ENCODE measurements at places on chromosomes 11 and 22.

DNA sequence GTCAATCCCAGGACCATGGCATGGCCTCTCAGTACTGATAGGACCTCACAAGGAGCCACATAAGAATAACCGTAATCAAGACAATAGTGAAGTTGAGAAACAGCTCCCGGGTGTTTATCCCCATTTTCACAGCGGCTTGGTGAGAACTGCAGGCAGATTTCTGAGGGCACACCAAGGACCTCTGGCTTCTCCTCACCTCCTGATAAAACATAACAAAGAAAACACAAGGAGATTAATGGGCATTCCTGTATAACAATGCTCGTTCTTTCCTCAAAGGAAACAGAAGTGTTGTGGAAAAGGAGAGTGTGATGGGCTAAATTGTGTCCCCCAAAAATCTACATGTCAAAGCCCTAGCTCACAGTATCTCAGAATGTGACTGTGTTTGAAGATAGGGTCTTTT lies 4.0 kb downstream of the SLN start:
- DNase-seq: no peak

- peak; percentile 64 for DNase-seq
Observed at GRCh38 chr11:17978553-17979287, 34.1 kb downstream of the SERGEF start.

DNA sequence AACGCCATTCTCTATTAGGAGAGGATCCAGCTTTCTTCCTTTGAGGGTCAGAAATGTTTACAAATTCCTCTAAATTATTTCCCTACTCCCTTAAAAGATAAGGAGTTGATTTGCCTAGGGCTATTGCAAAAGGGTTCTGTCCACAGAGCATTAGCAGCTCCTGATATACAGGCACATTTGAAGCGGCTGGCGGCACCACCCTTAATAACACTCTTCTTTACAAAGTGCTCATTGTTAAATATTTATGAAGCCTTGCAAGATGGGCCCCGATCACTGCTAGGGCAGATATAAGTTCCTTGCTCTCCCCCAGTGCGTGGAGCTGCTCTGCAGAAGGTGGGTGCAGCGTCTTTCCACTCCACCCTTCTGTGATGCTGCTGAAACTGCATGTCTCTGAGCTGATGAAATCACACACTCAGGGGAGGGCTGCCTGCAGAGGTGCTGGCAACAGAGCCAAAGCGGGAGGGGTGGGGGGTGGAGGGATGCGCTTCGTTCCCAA lies 116.7 kb upstream of the NTM start:
- DNase-seq: peak; percentile 2

GRCh38 chr11:32311346-32312065 lies 123.8 kb downstream of the WT1 start:
- DNase-seq: peak; percentile 17

DNA sequence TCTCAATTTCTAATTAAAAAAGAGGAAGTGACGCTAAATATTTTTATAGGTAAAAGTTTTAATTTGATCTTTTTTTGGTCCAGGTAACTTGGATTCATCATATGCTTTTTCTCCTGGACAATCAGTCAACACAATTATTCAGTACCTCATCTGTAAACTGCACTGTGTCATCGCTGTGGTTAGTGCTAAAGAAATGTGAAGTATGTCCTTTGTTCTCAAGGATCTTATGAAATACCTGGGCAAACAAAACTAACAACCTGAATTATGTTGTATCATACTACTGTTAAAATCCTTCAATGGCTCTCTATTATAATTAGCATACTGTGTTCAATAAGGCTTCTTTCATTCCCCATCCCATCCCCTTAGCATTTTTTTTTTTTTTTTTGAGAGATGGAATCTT lies 19.9 kb upstream of the SCN3B start:
- no peak for DNase-seq

DNA sequence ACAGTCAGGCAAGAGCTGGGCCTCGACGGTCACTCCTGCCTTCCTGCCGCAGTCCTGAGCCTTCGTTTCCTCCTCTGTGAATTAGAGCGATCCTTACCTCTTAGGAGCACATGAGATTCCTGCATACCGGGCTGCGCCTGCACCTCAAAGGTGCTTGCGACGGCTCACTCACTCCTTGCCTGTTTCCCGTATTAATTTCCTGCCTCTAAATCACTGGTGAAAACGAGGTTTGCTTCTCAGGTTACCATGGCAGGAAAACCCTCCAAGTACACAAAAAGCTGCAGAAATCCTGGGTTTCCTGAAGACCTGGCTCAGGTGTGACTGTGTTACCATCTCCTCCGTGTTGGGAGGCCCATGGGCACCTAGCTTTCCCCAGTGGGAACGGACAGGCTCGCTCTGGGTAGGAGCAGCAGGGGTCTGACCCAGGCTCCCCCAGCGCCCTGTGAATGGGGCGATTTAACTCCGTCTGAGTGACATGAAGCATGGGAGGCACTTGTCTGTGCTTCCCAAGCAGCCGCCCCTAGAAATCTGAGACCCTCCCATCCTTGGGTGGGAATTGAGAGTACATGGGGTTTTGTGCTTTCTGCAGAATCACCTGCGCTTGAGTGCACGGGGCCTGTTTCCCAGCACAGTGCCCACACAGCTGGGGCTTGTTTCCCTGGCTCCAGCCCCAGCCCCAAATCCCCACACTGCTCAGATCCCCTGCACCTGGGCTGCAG lies 64.8 kb downstream of the PHF21B start:
- no peak for DNase-seq

DNA sequence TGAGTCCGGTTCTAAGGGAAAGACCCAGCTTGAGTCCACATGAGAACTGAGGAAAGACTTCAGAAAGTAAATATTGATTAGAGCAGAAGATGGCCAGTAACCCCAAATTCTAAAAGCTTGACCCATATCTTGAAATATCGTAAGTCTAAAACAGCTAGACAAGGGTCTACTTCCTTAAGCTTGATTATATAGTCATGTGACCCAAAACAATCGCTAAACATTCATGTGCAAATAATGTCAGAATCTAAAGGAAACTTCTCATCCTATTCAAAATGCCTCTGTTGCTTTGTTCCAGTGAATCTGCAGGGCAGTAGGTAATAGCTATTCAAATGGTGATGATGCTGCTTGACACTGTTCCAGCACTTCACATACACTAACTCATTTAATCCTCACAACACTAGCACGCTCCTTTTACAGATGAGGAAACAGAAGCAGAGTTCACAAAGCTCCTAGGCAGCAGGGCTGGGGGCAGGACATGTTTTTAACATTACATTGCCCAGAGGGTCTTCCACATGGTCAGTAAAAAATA lies 52.6 kb downstream of the TCF20 start:
- DNase-seq: no peak

GRCh38 chr11:106400949-106401570 lies 323.6 kb downstream of the AASDHPPT start:
- peak; percentile 65 for DNase-seq

GRCh38 chr11:110356762-110357671 lies 60.6 kb upstream of the RDX start:
- DNase-seq: no peak

GRCh38 chr11:8080674-8081590 lies at the start of gene TUB:
TUB (plus strand) TSS chr11:8081211; CDS start chr11:8081511, 300 bp downstream.
- no peak for DNase-seq

DNA sequence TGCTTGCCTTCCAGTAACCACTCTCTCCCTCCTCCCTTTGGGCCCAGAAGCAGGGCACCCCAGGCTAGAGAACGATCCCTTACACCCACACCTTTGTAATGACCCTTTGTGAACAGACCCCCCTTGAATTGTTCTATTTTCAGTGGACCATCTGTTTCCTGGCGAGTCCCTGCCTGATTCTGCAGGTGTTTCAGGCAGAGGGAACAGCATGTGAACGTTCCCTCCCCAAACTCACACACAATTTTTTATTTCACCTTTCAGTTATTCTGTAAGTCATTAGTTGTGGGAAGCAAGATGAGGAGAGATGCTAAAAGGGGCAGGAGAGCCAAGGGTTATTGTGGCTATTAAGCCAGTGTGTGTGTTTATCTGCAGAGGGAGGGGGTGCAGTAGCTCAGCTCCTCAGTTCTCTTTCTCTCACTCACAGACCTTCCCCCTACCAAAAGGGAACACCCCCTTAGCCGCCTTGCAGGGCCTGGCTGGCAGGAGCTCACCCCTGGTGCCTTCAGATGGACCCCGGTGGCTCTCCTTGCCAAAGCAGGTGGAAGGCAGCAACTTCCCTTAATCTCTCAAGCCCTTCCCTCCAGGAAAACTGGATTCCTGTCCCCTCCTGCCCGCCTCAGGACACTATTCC lies 64.8 kb upstream of the SPON1 start:
- DNase-seq: no peak

DNA sequence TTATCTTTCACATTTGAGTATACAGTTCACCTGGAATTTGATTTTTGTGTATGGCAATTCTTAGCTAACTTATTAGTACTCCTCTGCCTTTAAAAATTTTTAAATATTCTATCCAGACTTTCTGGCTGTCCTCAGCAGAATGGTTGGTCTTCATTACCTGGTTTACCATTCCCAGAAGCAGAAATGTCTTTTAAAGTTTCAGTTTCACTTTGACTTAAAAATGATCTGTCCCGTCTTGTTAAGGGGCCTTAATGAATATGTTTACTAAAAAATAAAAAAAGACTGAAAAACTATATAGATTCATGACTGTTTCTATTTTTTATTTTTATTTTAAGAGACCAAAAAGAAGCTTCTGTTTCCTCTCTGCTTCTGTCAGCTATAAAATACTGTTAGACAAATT lies 70.5 kb upstream of the TNRC6B start:
- peak; percentile 22 for DNase-seq

- DNase-seq: no peak
Observed at GRCh38 chr22:31107894-31108218, 488 bp upstream of the SELENOM start.

DNA sequence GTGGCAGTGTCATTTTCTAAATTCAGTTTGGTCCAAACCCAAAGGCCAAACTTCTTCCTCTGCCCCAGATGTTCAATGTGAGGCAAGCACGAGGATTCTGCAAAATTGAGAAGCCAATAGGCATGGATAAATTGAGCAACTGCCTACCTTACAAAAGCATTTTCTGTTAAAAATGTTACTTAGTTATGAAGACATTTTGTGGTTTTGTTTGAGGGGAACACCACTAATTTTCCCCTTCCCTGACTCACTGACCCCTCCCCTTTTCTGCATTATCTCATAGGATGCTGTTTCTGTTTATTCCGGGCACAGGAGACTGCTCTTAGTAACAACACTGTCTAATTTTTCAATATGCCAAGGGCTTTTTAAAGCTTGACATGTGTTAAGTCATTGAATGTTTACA lies 462.8 kb downstream of the INSC start:
- no peak for DNase-seq

DNA sequence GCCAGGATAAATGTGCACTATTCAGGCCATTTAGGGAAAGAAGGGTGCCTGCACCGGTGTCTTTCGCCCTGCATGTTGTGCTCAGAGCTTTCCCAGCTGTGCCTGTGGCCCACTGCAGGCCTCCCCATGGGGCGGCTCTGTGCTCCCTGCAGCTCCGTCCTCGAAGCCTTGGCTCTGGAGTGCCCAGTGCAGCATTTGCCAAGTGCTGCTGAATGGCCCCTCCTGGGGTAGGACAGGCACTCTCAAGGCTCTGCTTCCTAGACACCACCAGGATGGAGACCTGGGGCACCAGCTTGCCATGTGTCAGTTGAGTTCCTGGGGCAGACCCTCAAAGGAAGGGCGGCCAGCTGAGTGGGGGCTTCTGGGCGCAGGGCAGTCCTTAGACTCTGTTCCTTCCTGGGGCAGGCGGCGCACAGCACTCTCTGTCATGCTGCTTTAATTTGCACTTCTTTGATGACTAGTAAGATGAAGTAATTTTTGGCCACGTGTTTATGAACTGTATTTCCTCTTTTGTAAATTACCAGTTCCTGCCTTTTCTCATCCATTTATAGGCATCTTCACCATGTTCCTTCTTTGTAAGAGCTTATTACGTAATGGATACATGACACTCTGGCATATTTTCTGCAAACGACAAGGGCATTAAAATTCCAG lies 32.1 kb upstream of the GNB1L start:
- DNase-seq: peak; percentile 60

GRCh38 chr22:17637490-17638181 lies 921 bp upstream of the BCL2L13 start:
- DNase-seq: no peak

DNA sequence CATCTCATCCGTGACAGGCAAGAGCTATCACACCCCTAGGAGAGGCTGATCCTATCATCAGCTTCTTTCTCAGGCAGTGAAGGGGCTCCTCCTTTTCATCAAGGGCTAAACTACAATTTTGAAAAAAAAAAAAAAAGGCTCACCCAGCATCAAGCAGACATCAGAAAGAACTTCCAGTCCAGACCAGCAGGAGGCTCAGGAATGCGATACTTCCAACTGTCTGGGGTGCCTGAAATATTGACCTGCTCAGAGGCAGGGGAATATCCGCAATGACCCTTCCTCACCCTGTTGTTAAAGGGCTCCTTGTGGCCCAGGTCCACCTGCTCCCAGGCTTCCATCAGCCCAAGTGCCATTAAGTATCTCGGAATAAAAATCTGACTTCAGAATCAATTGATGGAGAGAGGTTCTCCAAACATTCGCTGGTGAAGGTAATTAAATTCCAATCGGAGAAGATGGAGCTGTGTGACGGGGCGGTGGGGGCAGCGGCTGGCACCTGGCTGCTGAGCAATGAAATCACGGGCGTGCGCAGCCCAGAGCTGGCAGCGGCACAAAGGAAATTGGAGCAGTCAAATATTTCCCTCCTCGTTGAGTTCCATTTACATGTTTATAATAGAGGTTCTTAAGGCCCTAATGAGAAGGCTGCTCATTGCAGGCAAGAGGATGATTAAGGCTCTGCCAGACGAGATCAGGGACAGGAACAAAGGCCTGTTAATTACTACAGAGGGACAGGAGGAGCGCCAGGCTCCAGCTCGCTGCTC lies 69.0 kb upstream of the THY1 start:
- peak; percentile 54 for DNase-seq

DNA sequence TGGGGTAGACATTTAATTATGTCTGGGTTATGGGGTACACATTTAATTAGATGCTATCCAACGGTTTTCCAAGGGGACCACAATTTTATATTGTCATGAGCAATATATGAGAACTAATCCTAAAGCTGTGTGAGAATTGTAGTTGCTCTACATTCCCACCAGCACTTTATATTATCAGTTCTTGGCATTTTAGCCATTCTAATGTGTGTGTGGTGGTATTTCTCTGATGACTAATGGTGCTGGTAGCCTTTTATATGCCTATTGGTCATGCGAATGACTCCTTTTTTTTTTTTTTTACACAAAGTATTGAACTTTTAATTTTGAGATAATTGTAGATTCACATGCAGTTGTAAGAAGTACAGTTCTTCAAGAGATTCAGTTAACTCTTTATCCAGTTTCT lies 26.2 kb downstream of the TMEM135 start:
- peak; percentile 10 for DNase-seq

- no peak for DNase-seq
Observed at GRCh38 chr11:1126935-1127663, 30.7 kb upstream of the MUC5AC start.

All from choroid plexus epithelial cell (primary cell).